Stimulated activated CD4-positive, alpha-beta T cell treated with anti-CD3 and anti-CD28 coated beads, Interleukin-2, amount 100 ng/mL, for 48 hours (primary cell): ENCODE measurements at places on chromosomes 1 and 21.

DNA sequence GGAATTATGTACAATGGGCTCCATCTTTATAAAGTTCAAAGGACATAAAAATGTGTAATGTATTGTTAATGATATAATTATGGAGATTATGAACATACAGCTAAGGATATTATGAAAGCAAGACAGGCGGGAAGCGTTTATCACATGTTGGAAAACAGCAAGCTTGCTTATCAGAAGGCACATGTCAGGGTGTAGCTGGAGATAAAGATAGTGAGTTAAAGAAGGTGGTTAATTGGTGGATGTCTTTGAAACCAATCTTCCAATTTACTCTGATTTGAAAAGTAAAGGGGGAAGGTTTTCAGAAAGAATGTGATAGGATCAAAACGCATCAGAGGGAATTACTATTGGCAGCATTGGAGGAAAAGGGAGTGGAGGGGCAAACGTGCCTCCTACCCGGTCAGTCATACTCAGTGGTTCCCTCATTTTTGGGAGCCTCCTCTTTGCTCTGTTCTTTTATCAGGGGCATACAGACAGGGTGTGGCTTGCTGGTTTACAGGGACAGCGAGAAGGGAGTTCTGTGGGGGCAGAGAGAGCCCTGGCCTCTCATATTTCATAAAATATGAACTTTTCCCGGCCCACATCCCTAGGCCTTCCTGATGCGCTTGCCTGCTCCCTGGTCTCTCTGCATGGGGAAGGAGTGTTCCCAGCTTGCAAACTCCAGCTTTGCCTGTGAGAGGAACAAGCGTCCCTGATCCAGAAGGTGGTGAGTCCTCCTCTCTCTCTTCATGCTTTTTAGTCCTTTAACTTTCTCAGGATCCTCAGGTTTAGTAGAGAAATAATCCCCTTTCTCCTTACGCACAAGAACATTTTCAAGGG, 8.0 kb upstream of the SVBP start:
- DNase-seq = no peak

DNA sequence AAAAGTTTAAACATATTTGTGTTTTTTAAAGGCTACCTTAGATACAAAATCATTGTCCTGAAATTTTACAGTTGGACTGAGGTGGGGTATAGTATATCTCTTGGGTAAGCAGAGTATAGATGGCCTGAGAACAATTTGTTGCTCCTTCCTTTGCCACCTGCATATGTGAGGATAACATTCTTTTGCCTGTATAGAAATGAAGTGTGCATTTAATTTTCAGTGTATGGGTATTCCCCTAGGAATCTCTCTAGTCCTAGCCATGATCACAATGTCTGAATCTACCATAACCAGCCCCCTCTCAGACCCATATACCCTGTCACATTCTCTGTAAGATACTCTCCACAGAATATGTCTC, 1.9 kb upstream of the FCGR2A start:
- no peak for DNase-seq

- DNase-seq = no peak
These were observed 12.9 kb downstream of the FAAH start for GRCh38 chr1:46406881-46407608.

GRCh38 chr1:180525715-180526039, 23.3 kb upstream of the ACBD6 start:
- no peak for DNase-seq

GRCh38 chr1:216168546-216168945, 254.7 kb downstream of the USH2A start:
- DNase-seq = no peak

DNA sequence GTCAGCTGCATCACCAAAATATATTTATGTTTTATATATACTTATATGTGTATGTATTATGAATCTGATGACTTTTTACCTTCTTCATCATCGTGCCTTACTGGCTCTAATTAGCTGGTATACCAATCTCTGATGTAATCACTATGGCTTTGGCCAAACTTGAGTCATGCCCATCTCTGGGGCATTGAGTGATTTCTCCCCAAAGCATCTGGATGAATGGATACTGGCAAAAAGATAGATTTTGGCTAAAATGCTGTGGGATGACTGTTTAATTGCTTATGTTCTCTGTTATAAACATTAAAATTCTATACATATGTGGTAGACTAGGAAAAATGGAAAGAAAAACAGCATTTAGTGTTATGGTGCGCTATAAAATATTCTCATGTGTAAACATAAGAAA, 19.6 kb downstream of the CDKN2C start:
- no peak for DNase-seq

DNA sequence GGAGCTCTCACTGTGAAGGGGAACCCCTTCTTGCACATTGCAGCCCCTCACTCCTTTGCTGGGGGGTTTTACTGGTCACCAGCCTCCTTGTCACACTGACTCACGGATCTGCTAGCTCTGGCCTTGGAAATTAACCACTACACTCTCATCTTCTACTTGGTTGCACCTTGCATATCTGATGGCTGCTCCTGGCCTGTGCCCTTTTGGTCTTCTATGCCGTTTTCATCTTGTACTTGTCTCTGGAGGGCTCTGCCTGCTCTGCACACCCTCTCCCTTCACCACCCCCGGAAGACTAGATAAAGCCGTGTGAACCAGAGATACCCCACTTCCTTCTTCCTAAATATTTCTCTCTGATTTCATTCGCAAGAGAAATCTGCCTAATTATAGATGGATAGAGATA, 44.6 kb downstream of the CD247 start:
- no peak for DNase-seq

GRCh38 chr1:50702395-50702794, 257.7 kb downstream of the FAF1 start:
- DNase-seq = no peak

- no peak for DNase-seq
These were observed 88.2 kb downstream of the PBX1 start for GRCh38 chr1:164647211-164647610.
